ENCODE measurements at places on chromosomes 1 and 21.

GRCh38 chr21:33011462-33011861, 14.3 kb upstream of the OLIG2 start:
- no peak for DNase-seq

GRCh38 chr1:36174713-36175112, 18.8 kb downstream of the MAP7D1 start:
- DNase-seq: no peak

DNA sequence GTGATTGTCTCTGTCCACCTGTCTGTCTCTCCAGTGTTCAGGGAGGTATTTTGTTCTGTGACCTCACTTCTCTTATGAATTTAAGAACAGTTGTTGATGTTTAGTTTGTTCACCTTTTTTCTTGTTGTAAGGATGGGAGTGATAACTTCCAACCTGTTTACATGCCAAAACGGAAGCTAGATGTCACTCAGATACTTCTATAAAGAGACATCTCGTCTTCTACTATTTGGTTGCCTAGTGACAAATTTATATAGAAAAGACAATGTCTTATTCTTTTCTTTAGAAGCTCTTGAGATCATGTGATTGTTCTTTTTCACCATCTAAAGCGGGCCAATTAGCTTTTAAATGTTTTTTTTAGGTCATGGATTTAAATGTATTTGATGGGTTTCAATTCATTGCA, 33.8 kb downstream of the PRSS38 start:
- no peak for DNase-seq

GRCh38 chr1:67731322-67731721, 46.3 kb downstream of the GADD45A start:
- DNase-seq: no peak

GRCh38 chr1:6009120-6010040, 17.2 kb upstream of the NPHP4 start:
- no peak for DNase-seq

- no peak for DNase-seq
These were observed 390.1 kb downstream of the LTN1 start for GRCh38 chr21:28602546-28602945.

GRCh38 chr21:14056771-14057191, 154.0 kb downstream of the LIPI start:
- DNase-seq: no peak

DNA sequence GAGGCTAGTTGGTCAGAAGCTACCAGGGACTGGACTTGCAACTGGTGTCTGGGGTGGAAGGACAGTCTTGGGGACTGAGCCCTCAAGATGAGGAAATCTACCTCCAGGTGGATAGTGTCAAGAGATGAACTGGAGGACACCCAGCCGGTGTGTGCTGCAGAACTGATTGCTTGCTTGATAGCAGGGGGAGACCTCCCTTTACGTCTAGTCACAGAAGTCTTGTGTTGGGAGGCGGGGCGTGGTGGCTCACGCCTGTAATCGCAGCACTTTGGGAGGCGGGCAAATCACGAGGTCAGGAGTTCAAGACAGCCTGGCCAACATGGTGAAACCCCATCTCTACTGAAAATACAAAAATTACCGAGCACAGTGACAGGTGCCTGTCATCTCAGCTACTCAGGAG, 4.9 kb downstream of the RCC2 start:
- DNase-seq: no peak

- peak; percentile 91 for DNase-seq
These were observed at the start of gene IFI44 for GRCh38 chr1:78649628-78650027. Gene IFI44, plus strand, starts transcription at chr1:78649831. Its CDS starts 365 bp downstream, at chr1:78650196.

GRCh38 chr1:23807453-23807852, 6.9 kb upstream of the GALE start:
- DNase-seq: no peak

DNA sequence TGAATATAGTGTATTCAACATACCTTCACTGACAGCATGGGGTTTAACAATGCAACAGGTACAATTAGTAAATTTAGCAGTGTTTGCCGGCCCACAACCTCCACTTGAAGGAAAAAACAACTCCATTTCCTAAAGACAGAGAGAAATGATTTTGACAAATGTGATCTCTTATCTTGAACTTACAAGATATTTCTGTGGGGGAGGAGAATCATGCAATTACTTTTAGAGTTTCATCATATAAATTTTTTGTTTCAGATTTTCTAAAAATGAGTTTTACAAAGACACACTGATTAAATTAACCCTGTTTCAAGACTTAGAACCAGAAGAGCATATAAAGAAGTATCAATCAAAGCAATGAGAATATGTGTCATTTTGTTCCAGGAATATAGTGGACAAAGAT, 80.3 kb downstream of the NME7 start:
- no peak for DNase-seq

GRCh38 chr1:230206207-230206606, 139.2 kb downstream of the GALNT2 start:
- no peak for DNase-seq

Measured in CD4-positive, alpha-beta T cell treated with Interferon alpha-2 for 1 hour (primary cell).